ENCODE measurements at places on chromosomes 16 and 17. TPM values are rescaled to one million over a fixed set of nuclear protein-coding genes. Genes with fewer than 3 reads are reported as not detected.

The KRTAP2-1 gene
- not detected for total RNA-seq

The KRT28 gene
- total RNA-seq: not detected

The CCL16 gene
- total RNA-seq: not detected

The KRTAP9-8 gene
- total RNA-seq: not detected

The TNFRSF12A gene
- 62.5 TPM for total RNA-seq

The SLFN12 gene
- total RNA-seq: not detected

The SOX15 gene
- 0.53 TPM for total RNA-seq

The TAT gene
- not detected for total RNA-seq

The CLEC3A gene
- total RNA-seq: 1.1 TPM

The HCRT gene
- not detected for total RNA-seq

All from Caco-2 (cell line).